IPS DF 19.7 (cell line): ENCODE measurements at places on chromosomes 11 and 22.

GRCh38 chr11:78802058-78802761 lies 227.5 kb upstream of the NARS2 start:
- DNase-seq, result peak; percentile 9

- no peak for DNase-seq
These were observed 571 bp downstream of the CCDC15 start for GRCh38 chr11:124954590-124954955.

- no peak for DNase-seq
These were observed 47.7 kb downstream of the CWC15 start for GRCh38 chr11:94925422-94926270.

GRCh38 chr22:28711820-28712777 lies 29.5 kb downstream of the CHEK2 start:
- no peak for DNase-seq

DNA sequence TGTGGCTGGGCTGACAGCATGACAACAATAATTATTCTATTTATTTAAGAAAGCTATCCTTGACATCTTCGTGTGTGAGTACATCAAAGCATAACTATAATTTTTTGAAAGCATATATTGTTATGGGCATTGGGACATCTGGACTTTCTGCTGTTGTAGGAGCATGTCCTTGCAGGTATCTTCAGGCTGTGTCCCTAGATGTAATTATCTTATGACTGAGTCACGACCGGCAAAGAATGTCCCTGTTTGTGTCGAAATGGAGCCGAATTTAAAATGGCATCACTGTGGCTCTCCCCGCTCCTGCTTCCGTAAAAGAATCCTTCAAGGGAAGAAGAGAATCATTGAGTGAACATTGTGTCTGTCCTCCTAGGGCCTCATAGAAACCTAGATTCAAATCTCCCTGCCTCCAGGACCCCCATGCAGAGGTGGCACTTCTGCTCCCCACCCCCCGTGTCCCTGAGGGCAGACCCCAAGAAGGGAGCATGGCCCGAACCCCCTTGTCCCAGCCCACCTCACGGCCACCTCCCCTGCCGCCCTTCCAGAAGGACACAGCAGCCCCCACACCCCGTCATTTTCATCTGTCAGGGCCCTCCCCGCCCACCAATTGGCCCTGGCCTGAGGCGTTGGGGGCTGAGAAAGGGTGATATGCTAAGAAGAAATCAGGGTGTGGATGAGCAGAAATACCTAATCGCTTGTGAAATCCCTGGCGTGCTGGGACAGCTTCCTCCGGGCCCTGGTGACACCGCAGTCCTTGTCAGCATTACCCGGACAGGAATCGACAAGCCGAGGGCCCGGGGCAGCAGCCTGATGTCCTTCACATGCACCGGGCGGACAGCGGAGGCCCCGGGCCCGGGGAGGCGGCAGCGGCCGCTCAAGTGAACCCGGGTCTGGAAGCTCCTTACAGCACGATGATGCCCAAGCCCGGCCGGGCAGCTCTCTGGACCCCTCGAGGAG lies 48.6 kb upstream of the SLC22A12 start:
- DNase-seq, result no peak

DNA sequence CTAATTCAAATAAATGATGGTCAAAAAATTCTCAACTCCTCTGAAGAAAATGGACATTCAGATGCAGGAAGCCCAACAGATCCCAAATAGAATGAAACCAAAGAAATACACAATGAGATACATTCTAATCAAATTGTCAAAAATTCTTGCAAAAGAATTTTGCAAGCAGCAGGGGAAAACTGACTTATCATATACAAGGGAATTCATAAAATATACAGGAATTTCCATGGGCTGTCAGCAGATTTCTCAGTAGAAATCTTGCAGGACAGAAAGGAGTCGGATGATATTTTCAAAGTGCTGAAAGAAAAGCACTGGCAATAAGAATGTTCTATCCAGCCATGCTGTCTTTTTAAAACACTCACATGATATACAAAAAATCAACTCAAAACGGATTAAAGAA lies 194.6 kb upstream of the ZC3H12C start:
- DNase-seq, result no peak

DNA sequence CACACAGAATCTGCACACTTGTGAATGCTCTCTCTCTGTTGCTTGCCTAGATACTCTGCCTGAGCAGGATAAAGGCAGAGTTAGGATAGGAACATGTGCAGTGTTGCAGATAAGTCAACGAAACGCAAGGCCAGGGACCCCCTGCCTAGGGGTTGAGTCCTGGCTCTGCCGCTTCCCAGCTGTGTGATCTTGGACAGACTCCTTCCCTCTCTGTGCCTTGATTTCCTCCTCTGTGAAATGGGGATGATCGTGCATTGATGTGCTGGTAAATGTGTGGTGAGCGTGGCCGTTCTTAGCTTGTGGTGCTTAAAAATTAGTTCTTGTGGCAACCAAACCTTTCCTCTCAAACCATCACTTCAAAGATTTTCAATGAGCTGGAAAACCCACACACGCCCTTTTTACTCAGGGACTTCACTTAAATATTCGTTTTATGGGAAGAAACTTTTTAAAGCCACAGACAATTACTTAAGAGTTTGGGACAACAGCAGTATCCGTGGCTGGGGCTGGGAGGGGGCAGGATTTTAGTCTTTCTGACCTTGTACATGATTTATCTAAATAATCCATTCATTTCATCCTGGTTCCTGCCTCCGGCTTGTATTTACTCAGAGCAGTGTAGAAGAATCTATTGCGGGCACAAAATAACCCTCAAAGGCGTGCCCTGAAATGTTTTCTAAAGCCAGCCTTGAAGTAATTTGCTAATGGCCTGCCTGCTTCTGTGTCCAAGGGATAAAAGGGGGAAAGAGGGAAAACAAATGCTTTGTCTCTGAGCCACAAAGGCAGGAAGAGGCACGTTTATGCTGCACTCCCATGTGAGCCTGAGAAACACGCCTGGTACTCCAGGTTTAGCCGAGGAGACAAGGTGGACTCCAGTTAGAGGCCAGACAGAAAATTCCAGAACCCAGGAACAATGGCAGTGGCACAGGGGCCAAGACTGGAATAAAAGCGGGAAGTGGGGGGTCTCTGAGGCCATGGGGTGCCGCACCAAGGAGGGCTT lies 85.0 kb upstream of the CRYBB3 start:
- DNase-seq, result no peak

DNA sequence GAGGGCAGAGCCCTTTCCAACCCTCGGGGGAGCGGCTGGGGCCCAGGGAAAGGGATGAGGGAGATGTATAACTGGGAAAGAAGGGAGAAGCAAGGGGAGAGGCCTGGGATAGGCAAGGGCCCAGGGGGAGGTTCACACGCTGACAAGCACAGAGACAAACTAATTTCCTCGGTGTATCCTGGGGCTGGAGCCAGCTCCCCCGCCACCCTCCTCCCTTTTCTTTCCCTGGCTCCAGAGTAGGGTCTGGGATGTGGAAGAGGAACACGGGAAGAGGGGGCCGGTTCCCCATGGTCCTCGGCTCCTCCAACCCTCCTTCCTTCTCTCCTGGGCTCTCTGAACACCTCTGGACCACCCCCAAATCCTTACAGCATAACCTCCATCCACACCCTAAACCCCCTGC lies 6.9 kb downstream of the CLCF1 start:
- no peak for DNase-seq

DNA sequence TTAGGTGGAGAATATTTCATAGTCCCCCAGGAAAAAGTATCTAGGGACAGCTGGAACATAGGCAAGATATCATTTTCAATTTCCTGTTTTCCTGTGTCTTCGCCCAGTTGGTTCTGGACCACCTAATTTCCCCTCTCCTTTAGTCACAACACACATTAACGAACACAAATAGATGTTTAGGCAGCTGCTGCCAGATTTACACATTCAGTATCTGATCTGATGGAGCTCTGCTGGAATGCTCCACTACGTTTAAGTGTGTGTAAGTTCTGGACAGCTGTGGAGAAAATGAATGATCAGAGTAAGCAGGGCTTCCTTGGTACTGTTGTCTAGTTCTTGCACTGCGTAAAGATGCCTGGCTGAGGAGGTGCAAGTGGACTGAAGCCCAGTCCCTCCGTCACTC lies 36.1 kb upstream of the CLPB start:
- DNase-seq, result no peak

- DNase-seq, result no peak
These were observed 66.5 kb upstream of the CEP126 start for GRCh38 chr11:101848262-101848661.

DNA sequence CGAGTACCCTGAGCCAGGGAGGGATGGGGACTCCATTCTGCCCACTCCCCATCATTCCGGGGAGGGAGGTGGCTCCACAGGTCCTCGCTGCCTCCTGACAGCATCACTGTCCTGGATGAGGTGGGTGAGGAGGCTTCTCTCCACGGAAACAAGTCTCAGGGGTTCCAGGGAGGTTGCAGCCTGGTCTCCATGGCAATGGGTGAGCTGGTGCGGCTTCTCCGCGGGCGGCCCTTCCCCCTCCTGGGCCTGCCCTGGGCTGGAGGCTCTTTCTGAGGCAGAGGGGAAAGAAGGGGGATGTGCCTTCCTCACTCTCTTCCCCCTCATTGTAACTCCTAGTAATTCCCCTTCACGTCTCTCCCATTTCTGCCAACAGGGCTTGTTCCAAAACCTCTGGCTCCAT lies 37.1 kb upstream of the PARVG start:
- no peak for DNase-seq

GRCh38 chr22:50169774-50170341 lies 673 bp upstream of the PANX2 start:
- no peak for DNase-seq

GRCh38 chr11:1557904-1558774 lies 13.9 kb downstream of the DUSP8 start:
- no peak for DNase-seq
